ENCODE measurements at places on chromosomes 6 and 20. TPM values are rescaled to one million over a fixed set of nuclear protein-coding genes. Genes with fewer than 3 reads are reported as not detected.

- no peak for DNase-seq
Measured at GRCh38 chr6:145699462-145699861, 35.9 kb downstream of the EPM2A start.

DNA sequence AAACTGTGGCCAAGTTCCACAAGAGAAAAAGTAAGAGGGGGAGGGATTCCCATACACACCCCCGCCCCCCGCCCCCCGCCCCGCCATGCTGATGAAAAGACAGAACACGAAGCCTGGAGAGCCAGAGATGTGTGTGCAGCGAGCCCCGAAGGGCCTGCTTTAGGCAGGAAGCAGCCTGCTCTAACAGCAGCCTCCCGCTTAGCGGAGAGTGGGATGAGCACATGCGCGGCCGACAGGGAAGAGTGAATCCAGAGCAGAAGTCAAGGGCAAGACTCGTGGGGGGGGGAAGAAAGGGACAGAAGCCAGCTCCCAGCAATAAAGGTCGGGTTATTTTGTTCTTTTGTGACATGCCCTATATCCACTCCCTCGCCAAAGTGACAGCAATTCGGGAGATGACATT is 67.2 kb upstream of the PTGIS start:
- DNase-seq, result no peak

GRCh38 chr20:45456632-45457031 is 12.9 kb upstream of the WFDC2 start:
- no peak for DNase-seq

Gene SLA2
- total RNA-seq, result not detected

DNA sequence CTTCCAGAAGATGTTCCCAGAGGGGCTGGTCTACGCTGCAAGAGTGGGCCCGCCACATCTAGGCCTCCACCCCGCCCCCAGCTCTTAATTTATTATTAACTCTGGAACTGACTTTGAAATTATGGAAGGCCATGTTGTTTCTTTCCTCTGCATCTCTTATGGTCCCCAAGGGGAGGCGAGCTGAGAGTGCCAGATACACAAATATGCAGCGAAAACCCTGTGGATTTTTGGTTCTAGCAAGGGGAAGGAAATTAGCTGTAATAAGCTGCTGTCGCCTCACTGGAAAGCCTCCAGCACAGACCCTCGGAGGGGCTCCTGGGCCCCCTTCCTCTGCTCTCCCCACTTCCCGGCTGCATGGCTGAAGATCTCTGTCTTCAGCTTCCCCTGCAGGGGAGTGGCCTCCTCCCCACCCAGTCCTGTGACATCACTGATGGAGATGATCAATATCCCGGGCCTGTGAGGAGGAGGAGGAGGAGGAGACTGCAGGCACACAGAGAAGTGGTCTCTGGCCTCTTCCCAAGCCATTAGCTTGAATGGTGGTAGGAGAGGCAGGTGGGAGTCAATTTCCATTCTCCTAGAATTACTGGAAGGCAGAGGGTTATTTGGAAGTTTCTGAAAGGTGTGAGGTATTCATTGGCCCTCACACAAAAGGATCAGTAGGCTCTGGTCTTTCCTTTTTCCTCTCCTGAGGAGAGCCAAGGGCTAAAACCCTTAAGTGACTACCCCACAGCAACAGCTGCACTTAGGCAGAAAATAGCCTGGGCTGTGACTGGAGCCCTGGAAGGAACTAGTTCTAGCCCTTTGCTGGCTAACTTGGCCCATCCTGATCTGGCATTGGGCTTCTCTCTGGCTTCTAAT is 39.7 kb upstream of the CCDC167 start:
- DNase-seq, result no peak

Gene MBOAT1
- 56.6 TPM for total RNA-seq

DNA sequence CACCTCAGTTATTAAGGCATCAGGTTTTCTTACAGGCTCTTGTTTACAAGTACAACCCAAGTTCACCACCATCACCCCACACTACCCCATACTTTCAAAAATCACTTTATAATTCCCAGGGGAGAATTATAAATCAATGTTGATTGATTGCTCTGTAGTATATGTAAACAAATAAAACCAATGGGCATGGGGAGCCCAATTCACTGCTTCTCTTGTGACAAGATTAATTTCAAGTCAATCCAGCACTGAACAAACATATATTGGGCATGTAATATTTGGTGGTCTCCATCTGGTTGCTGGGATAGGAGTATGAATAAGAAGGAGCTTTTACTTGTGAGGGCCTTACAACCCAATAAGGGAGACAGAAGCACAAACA is 95.8 kb downstream of the CLVS2 start:
- no peak for DNase-seq

GRCh38 chr20:9112541-9113515 is 43.9 kb downstream of the PLCB4 start:
- no peak for DNase-seq

Gene DEFB132
- total RNA-seq, result not detected

DNA sequence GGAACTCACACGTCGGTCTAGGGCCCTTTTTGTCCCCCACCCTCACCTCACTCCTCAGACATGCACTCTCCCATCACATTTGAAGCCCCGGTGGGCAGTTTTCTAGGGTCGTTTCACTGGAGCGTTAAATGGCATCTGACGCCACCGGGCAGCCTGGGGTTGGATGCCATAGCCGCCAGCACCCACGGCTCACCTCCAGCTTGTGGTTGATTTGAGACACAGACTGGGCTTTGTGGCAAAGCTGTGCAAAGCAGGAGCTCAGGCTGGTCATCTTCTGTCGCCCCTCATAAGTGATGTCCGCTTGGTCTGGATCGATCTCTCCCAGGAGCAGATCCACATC is 530 bp downstream of the GOPC start:
- no peak for DNase-seq

DNA sequence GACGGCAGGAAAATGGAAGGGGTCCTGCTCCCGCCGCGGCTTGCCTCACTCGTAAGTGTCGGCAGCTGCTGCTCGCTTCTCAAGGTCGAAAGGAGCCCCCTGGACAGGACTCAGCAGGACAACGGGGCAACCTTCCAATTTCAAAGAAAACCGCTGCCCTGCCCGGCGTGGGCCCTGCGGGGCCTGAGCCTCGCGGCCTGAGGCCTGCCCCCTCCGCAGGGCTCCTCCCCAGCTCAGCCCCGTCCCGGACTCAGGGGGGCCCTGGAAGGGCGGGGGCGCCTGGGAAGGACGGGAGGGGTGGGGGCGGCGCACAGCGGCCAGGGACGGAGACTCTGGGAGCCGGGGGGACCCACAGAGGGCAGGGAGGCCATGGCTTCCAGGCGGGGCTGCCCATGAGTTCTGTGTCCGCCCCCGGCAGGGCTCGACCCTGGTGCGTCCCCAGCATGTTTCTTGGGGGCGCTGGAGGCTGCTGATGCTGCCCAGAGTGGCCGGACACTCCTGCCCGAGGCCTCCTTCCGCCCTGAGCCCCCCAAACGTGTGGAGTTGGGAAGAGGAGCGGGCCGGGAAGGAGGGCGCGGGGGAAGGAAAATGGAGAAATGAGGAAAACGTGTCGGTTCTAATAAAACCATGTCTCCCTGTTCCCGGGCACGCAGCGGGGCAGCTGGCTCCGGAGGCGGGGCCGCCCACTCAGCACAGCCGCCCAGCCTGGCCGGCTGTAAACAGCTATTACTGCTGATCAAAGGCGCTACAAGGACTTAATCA is 114.6 kb downstream of the DLL1 start:
- peak; percentile 37 for DNase-seq

DNA sequence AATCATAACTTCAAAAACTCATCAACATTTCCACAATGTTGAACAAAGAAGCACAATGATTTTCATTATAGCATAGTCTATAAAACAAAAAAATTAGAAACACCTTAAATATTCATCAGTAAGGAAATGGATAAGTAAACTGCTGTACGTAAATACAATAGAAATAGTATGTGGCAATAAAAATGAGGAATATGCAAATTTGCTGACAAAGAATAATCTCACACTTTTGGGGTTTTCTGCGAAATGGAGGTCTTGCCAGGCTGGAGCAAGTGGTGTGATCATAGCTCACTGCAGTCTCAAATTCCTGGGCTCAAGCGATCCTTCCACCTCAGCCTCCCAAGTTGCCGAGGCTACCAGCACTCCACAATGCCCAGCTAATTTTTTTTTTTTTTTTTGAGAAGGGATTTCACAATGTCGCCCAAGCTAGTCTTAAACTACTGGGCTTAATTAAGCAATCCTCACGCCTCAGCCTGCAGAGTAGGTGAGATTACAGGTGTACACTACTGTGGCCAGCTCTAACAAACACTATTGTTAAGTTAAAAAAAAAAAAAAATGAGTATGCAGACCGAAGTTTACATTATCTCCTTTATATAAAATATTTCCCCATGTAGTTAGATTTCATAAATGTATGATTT is 58.8 kb upstream of the SMIM28 start:
- DNase-seq, result no peak

DNA sequence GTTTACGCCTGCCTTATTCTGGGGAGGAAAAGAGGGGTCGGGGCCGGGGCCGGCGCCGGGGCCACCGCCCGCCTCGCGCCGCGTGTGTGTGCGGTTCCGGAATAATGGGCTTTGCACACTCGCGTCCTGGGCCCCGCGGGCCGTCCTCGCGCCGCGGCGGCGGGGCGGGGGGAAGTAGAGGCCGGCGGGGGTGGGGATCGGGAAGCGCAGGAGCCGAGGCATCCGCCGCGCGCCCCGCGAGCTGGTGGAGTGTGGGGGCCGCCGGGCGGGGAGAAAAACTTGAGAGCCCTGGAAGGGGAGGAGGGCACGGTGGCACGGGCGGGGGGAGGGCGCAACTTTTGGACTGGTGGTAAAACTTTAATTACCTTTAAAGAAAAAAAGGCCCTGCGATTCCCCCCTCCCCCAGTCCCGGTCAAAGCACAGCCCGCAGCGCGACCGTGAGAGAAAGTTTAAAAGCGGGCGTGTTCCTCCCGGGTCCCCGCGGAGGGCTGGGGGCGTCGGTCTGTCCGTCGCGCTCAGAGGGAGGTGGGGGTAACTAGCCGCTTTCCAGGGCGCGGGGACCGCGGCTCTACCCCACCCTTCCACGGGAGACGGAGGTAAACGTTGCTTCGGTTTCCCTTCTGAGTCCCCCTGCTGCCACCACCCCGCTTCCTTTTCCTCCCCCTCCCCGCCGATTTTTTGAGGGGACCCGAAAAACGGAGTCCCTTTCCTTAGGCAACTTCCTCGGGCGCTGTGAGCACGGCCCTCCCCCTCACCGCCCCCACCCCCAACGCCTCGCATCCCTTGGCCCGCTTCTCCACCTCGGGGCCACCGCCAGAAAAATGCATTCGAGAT is 1.9 kb downstream of the L3MBTL3 start:
- peak; percentile 18 for DNase-seq

Gene ARHGAP40
- 0.06 TPM for total RNA-seq

Gene BTNL2
- total RNA-seq, result not detected

DNA sequence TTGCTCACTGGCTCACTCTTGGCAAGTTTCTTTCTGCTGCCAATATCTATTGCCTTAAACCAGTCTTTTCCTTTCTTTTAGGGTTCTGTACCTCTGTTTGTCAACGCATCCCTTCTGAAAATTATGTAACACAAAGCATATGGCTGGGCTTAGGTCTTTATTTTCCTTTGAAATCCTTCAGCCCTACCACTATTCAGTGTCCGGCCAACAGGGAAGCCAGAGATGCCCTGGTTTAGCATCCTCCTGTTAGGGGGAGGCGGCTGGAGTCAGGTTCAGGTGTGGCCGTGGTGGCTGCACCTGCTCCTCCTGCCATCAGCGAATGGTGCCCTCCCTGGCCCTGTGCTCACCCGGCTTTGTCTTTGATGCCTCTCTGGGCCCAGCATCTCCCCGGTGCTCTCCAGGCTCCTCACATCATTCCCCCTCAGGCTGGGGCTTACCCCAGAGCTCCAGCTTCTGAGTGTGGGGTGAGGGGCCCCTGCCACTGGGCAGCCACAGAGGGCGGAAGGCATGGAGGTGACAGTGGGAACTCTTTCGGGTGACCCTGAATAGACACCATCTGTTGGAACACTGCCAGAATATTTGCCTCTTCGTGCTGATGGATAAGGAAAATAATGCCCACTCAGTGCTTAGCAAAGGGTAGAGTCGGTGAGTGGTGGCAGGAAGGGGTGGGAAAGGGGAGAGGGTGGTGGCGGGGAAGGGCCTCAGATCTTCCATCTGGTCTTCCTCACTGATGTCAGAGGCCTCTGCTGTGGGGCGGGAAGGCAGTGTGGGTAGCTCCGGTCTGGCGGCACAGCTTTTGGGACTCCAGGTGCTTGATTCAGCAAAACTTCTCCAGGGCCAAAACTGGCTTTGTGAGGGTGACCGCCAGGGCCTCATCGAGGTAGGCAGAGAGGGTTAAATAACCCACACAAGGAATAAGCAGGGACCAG is 97.2 kb downstream of the DACT2 start:
- peak; percentile 29 for DNase-seq

Gene TUBB2A
- total RNA-seq, result 212 TPM

GRCh38 chr20:50744143-50744792 is 12.9 kb downstream of the PARD6B start:
- peak; percentile 88 for DNase-seq

DNA sequence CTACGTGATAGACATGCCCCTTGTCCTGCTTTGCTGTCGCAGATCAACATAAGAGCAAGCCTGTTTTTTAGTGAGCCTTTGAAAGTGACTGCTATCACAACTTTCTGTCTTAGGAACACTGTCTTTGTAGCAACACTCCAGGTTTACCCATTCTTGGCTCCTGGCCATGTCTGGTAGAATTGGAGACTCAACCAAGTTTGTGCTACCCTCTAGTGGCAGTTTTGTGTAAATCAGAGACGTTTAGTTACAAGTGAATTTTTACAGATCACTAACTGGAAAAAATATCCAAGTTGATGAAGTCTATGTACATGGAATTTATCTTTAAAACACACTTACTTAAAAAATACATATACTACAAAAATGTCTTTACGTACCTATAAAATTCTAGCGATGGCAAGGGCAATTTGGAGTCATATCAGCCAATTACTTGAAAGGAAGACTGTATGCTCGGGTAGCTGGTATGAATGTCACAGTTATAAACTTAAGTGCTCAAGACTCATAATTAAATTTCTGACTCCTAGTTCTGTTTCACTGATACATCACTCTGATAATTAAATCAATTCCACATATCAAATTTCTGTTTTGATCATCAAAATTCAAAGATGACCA is 101.4 kb downstream of the ADGB start:
- DNase-seq, result peak; percentile 44

DNA sequence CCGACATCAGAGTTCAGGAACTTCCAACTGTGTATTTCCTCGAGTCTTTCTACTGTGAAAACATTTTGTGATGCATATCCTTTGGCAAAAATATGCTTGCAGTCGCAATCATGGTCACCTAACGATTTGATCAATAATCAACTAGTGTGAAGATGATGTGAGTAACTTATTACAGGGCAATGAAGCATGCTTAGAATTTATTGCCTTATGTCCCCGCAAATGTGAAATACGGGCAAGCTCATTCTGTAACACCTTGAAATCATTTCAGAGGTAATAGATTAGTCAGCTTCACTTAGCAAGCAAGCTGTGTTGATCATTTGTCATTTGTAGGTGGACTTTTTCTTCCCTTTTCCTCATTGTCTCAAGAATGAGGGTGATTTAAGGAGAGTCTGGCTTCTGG is 67.9 kb upstream of the DOK5 start:
- no peak for DNase-seq

Gene PRND
- not detected for total RNA-seq

Gene RRAGD
- total RNA-seq, result not detected

Gene RNF182
- 7.2 TPM for total RNA-seq

GRCh38 chr6:33488339-33488738 is 34.0 kb downstream of the ZBTB9 start:
- DNase-seq, result no peak
